ENCODE measurements at places on chromosomes 5 and 9.

DNA sequence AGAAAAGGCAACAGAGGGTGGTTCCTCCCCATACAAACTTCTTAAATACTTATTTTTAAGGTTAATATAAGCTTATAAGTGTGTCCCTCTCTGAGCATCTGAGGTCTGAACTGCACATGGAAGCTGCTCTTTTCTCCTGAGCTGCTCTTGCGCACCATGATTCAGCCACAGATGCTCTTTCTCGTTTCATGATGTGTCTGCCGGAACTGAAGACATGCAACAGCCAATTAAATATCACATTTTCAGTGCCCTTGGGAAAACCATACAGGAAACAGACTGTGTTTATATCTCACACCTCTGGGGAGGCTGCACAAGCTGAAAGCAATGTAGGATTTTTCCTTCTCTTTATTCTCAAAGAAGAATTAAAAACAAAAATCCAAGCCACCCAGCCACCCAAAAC is 96.8 kb upstream of the NREP start:
- DNase-seq: peak; percentile 14

DNA sequence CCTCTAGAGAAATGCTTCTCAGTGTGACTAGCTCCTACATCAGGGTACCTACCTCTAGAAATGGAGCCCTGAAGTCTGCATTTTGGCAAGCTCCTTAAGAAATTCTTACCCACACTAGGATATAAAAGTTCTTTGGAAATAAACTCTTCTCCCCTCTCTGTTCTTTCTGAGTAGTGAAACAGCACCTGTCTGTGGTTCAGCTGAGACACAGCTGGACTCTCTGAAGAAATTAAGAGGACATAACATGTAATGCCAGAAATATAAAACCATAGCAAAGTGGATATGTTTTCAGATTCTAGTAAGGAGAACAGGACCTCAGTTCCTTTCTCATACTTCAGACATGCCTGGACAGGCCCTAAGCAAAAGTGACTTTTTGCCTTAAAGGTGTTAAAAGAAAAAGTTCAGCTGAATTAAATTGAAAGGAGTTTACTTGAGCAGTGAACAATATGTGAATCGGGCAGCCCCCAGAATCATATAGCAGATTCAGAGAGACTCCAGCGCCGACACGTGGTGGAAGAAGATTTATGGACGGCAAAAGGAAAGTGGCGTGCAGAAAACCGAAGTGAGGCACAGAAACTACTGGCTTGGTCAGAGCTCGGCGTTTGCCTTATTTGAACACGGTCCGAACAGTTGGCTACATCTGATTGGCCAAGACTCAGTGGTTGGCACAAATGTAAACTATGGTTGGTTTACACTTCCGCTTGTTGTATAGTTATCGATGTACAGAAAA is 64.5 kb downstream of the PRKACG start:
- DNase-seq: no peak

- DNase-seq: no peak
Measured at GRCh38 chr5:1021136-1021968, 12.8 kb downstream of the NKD2 start.

- no peak for DNase-seq
Measured at GRCh38 chr5:68087866-68088265, 127.7 kb upstream of the PIK3R1 start.

GRCh38 chr9:109989296-109989695 is 209.3 kb downstream of the PALM2AKAP2 start:
- DNase-seq: no peak

- DNase-seq: peak; percentile 63
Measured at GRCh38 chr5:161165998-161166660, 314.1 kb upstream of the ATP10B start.
